ENCODE measurements at places on chromosomes 11 and 22. TPM values are rescaled to one million over a fixed set of nuclear protein-coding genes. Genes with fewer than 3 reads are reported as not detected.

GRCh38 chr11:117932426-117932825, 3.2 kb upstream of the TMPRSS13 start:
- no peak for DNase-seq

DNA sequence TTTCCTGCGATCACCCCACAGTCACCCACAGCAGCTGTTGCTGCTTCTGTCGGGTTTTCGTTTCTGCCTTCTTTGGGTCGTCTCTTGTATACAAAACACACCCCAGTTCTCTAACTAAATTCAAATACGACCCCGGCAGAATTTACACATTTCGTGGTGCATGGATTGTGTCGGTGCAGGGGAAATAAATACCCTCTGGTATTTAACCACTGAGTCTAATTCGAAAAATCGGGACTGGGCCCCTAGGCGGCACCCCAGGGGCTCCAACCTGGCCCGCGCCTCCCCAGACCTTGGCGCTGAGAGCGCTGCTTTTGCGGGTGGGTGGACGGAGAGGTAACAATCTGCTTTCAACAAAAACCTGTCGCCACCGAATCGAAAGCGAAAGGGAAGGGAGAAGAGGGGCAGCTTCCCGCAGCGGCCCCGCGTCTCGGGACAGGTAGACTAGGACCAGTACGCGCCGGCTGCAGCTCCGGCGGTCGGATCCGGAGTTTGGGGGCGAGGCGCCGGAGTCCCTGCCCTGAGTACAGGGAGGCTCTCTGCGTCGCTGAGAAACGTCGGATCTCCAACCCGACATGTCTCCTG, 4.4 kb downstream of the ALX4 start:
- DNase-seq: peak; percentile 78

DNA sequence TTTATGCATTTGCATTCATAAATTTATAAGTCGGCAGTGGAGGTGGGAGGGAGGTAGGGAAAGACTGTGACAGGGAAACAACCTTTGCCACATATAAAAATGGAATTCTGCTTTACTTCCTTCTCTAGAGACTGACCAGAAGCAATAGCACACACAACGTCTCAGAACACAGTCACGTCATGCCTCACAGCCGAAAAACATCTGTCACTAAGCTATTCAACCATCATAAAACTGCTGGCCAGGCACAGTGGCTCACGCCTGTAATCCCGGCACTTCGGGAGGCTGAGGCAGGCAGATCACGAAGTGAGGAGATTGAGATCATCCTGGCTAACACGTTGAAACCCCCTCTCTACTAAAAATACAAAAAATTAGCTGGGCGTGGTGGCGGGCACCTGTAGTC, 101.0 kb upstream of the CHRM4 start:
- no peak for DNase-seq

DNA sequence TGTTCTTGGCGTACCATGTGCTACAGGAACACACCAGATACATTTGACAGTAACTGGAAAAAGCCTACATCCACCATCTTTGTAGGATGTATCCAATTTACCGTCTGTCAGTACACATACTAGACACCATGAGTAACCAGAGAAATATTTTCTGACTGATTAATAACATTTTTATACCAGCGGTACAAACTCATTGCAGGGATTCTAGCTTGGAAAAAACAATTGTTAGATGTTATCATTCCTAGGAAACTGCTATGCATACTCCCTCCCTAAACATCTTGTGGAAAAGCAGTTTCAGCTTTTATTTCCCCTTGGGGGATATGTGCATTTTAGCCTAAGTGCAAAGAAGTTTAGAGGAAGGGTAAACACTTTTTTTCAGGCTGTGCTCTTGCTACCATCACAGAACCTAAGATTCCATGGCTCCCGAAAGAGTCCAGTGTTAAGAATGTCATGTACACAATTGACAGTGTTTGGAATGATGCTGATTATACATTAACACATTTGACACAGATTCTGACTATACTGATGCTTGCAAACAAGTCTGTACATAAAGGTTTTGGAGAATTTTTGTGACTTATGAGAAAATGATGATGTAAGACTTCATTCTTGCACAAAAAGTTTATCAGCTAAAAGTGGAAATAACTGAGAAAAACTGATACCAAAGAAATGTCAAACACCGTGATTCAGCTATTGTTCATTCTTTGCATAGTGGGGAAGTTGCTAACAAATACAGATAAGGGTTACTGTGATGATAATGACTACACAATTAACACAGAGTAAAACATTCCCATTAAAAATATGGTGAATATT, 23.7 kb downstream of the NCF4 start:
- DNase-seq: no peak

DNA sequence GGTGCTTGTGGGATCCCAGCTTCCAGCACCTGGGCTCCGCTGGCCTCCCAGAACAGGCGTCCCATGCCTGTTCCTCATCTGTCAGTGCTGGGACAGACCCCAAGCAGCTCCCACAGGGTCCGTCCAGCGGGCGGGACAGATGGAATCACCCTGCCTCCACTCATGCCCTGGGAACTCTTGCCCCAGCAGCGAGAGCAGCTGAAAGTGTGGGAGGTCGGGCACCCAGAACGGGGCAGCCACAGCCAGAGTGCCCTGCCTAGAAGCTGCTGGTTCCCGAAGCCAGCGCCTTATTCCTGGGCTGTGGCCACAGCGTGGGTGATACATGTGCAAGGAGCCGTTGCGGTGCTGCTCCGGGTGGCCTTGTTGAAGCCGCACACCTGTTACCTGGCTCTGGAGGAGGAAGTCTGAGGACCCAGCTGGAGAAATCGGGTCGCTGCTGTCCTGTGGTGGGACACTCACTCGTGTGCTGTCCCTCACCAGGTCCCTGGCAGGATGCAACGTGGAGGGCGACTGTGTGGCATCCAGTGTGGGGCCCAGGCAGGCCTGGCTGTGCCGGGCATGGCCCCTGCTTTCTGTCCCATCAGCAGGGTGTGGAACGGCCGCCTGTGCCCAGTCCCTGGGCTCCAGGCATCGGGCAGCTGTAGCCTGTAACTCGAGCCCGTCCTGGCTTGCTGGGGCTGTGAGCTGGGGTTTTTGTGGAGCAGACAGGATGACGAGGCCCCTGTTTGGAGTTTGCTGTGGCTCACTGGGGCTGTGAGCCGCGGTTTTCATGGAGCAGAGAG, 16.2 kb downstream of the GRAMD4 start:
- no peak for DNase-seq

DNA sequence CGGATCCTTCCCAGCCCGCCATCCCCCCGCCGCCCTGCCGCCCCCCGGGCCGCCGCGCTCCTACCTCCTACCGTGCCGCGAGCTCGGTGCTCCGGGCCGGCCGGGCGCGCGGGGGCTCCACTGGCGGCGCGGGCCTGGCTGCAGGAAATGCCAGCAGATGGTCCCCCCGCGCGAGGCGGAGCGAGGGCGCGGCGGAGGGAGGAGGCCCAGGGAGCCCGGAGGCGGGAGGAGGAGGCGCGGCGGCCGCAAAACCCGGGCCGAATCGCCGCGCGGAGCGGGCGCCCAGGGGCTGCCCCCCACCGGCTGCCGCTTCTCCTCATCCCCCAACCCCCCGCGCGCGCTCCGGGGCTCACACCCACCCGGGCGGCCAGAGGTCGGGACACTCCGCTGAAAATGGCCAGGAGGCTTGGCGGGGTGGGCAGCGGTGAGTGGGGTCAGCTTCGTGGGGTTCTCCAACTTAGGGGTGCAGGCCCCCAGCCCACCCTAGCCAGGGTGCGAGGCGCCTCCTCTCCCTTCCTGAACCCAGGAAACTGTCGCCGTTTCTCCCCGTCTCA, at the start of gene OSBPL5:
TSS of gene OSBPL5 (minus strand) at position 159 of the 554 bp plus-strand sequence. CDS start 36,162 bp downstream, outside the sequence.
- DNase-seq: no peak

Gene GLYATL2
- not detected for total RNA-seq

- DNase-seq: no peak
Measured at GRCh38 chr11:16310943-16311342, 45.4 kb downstream of the SOX6 start.

Gene GSTT2B
- not detected for total RNA-seq

DNA sequence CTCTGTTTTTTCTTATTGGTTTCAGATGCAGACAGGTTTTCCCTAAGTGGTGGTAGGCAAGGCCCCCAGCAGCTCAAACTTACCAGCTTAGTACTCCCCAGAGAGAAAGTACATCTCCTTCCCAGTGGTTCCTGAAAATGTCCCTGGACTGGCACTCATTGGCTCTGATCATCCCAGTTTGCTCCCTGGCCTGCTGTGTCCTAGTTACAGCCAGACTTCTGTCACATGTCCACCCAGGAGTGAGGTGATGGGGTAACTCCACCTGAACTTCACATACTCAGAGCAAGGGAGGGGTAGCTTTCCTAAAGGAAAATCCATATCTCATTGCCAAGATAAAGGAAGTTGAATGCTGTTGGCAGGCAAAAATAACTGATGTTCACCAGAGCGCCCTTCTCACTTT, 237.0 kb upstream of the MPPED2 start:
- no peak for DNase-seq

- no peak for DNase-seq
Measured at GRCh38 chr22:24683691-24684090, 80.7 kb downstream of the GGT1 start.

DNA sequence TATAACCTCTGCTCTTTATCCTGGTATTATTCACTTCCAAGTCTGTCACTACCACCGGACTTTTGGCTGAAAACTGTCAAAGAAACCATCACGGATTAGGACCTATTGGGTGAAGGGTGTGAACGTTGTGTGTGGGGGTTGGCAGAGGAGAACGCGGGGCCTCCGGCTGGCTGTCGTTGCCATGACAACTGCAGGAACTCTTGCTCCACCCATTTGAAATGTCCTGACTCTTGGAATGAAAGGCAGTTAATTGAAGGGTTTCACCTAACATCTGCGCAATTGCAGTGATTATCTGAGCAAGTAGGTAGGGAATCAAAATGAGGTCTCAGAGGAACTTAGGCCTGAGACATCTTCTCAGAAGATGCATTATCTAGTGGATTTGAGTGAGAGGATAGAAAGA, 60.9 kb upstream of the CLMP start:
- no peak for DNase-seq

Gene OR5AL1
- total RNA-seq: not detected

Gene SYT8
- total RNA-seq: not detected

- DNase-seq: no peak
Measured at GRCh38 chr11:119759324-119759723, 30.3 kb upstream of the NECTIN1 start.

DNA sequence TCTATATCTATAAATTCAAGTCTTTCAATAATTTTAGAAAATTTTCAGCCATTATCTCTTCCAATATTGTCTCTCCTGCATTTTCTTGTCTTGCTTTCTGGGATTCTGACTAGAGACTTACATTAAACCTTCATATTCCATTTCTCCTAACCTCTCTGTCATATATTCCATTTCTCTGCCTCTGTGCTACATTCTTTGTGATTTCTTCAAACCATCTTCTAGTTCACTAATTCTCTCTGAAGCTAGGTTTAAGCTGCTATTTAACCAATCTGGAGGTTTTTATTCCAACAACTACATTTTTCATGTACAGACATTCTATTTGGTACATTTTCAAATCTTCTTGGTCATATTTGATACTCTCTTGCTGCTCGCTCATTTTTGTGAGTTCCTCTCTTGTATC, 122.5 kb downstream of the TTC28 start:
- DNase-seq: no peak

Gene SCGB1D2
- not detected for total RNA-seq

GRCh38 chr11:30594646-30595411, 8.7 kb upstream of the MPPED2 start:
- DNase-seq: no peak
